H4 (cell line): ENCODE measurements at places on chromosomes 2 and 18. TPM values are rescaled to one million over a fixed set of nuclear protein-coding genes. Genes with fewer than 3 reads are reported as not detected.

DNA sequence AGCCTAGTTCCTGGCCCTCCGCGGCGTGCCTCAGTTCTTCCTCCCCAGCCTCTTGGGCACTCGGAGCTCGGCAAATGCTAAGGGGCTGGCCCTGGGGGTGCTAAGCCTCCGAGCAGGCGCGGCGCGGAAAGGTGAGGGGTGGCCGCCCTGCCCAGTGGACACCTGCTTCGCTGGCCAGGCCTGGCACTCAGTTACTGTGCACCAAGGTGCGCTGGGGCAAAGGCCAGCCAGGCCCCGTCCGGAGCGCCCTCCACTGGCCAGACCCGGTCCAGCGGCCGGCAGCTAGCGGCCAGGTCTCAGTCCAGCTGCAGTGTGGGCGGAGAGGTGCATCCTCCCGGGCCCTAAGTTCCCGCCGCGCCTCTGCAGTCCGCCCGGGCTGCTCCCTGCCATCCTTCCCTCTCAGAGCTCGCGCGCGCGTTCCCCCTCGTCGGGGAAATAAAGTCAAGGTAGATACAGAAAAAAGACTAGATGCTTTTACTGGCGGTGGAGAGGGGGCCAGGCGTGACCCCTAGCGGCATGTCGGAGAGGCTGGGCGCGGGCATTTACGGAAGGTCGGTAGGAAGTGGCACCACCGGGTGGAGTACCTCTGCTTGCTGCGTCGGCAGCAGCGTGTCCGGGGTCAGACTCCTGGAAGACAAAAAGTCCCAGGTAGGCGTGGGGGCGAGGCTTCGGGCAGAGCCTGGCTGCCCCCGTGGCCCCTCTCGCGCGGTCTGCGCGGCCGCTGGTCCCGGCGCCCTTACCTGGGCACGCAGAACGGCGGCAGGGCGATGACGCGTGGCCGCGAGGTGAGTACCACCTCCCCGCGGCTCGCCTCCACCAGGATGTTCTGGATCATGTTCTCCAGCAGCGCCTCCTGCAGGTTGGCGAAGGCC lies 9.4 kb upstream of the CRYBA2 start:
- DNase-seq, result no peak

- DNase-seq, result no peak
Observed at GRCh38 chr2:77328134-77328931, 193.8 kb downstream of the LRRTM4 start.

GRCh38 chr18:61085036-61085435 lies 248.2 kb upstream of the CDH20 start:
- no peak for DNase-seq

GRCh38 chr2:84022810-84023431 lies 436.2 kb downstream of the SUCLG1 start:
- DNase-seq, result peak; percentile 5

- peak; percentile 87 for DNase-seq
Observed at GRCh38 chr2:217047631-217048030, 187.8 kb upstream of the TNP1 start.

Gene GNAL
- 17.3 and 19.2 TPM in 2 replicates for total RNA-seq
